Fibroblast of skin of right quadriceps (primary cell): ENCODE measurements at places on chromosomes 11 and 22.

GRCh38 chr11:65262776-65263175, 1.0 kb downstream of the POLA2 start:
- DNase-seq, result no peak

DNA sequence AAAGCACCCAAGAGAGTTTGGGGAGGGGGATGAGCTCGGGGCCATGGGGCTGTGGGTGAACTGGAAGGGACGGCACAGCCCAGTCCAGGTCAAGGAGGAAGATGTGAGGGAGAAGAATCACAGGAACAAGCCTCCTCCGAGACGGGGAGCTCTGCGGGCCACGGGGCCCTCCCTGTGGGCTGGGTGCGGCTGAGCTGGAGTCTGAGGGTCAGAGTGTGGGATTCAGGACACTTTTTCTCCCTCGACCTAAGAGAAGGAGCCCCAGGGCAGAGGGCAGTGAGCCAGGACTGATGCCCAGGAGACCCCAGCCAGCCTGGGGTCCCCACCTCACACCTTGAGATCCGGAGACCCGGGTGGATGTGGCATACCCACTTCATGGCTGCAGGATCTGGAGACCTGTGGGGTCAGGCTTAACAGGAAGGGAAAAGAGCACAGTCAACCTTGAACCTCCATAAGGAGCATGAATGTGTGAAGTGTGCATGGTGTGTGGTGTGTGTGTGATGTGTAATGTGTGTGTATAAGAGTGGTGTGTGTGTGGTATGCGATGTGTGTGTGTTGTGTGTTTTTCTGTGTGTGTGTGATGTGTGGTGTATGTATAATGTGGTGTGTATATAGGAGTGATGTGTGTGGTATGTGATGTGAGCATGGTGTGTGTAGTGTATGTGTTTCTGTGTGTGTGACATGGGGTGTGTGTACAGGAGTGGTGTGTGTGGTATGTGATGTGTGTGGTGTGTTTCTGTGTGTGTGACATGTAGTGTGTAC, 504.6 kb downstream of the BRD1 start:
- no peak for DNase-seq

- peak; percentile 93 for DNase-seq
Observed at GRCh38 chr11:69497221-69497787, 15.8 kb downstream of the LINC01488 start.

GRCh38 chr11:63554877-63555223, 8.3 kb downstream of the PLAAT2 start:
- no peak for DNase-seq

DNA sequence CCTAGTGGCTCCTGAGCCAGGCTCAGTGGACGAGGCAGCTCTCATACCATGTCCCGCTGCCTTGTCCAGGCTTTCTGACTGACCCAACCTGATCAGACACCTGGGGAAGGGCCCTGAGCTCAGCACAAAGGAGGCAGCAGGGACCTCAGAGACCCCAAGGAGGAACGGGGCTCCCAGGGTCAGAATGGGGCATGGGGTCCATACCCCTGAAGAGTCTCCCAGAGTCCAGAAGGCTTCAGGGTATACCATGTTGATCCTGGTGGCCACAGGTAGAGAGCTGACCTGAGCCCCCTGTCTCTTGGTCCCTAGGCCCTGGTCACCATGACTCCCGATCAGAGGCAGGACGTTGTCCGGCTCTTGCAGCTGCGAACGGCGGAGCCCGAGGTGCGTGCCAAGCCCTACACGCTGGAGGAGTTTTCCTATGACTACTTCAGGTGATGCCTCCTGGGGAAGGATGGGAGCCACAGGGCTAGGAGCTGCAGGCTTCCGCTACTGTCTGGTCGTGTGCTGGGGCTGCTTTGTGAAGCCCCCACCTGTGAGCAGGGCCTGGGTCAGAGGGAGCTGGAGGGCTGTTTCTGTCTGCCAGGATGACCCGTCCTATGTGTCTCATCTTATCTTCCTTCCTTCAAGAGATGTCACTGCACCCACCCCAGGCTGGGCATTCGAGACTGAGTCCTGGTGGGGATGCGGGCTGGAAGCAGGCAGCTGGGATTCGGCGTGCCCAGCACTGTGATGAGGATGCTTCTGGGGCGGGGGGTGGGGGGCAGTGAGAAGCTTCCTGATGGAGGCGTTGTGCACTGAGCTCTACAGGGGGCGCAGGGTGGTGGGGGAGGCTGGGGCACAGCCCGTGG, 74.2 kb downstream of the MYO7A start:
- no peak for DNase-seq

GRCh38 chr11:117081908-117082307, 16.3 kb downstream of the SIK3 start:
- DNase-seq, result no peak

- DNase-seq, result no peak
Observed at GRCh38 chr11:78140392-78141077, 1.1 kb upstream of the ALG8 start.

- no peak for DNase-seq
Observed at GRCh38 chr11:68315171-68315920, 3.0 kb downstream of the LRP5 start.

GRCh38 chr22:22576244-22576988, 17.4 kb upstream of the PRAME start:
- DNase-seq, result peak; percentile 41
